Jurkat, Clone E6-1 (cell line): ENCODE measurements at places on chromosomes 12 and 14.

DNA sequence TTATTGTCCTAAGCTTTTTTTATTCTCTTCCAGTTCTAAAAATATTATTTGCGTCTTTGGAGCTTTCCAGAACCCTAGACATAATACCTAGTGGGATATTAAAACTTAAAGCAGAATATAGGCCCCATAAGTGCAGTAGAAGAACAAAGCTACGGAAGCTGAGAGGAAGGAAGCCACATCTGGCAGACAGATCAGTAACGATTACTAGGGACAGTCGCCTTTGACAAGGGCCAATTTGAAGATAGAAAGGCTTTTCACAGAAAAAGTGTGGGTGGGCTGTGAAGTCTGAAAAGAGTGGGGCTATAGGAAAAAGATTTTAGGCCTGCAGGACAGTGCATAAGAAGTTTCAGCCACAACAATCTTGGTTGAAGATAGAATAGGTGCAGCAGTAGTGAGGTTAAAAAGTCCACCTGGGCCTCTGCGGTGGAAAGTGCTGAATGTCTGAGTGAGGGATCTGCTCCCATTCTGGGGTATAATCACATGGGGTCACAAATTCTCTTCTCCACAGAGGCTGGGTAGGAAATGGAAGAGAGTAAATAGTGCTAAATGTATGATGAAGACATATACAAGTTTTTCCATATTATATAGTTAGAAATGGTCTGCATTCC lies 114.5 kb downstream of the CMAS start:
- peak; percentile 69 for DNase-seq

- DNase-seq = no peak
Measured at GRCh38 chr14:73829526-73830431, 21.9 kb upstream of the PTGR2 start.

- no peak for DNase-seq
Measured at GRCh38 chr12:3333583-3333982, 157.4 kb upstream of the PRMT8 start.

GRCh38 chr14:49769171-49769570 lies 1.2 kb downstream of the KLHDC2 start:
- DNase-seq = no peak

GRCh38 chr12:109115758-109116610 lies at the start of gene ACACB:
ACACB (plus strand) TSS chr12:109116587; CDS start chr12:109139406, 22,819 bp downstream.
- peak; percentile 68 for DNase-seq

DNA sequence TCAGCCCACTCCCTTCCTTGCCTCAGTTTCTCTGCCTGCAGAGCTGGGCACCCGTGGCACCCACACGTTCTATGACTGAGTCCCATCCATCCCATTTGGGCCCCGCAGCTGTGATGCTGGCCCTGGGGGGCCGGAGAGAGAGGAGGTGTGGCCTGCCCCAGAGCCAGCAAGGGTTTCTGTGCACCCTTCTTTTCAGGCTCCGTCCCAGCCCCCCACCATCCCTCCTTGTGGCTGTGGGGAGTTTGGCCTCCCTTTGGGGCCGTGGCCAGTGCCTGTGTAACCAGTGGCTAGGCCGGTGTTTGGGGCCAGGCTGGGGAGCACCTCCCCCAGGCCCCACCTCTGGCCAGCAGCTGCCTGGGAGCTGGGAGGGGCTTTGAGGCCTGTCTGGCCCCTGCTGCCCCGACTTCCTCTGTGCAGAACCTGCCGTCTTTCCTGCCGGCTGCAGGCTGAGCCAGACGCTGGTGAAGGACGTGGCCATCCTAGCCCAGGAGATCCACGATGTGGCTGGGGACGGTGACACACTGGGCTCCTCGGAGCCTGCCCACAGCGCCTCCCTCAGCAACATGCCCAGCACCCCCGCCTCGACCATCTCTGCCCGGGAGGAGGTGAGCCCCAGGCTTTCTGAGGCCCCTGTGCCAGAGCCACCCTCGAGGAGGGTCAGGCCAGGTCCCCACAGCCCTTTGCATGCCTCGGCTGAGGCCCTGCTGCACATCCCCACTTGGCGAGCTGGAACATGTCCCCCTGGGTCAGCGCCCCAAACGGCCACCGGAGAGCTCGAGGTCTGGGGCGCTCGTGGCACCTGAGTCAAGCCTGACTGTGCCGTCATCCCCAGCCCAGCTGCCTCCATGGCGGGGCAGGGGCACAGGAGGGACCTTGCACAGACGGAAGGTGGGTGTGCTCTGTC lies 27.7 kb downstream of the CEP170B start:
- no peak for DNase-seq

DNA sequence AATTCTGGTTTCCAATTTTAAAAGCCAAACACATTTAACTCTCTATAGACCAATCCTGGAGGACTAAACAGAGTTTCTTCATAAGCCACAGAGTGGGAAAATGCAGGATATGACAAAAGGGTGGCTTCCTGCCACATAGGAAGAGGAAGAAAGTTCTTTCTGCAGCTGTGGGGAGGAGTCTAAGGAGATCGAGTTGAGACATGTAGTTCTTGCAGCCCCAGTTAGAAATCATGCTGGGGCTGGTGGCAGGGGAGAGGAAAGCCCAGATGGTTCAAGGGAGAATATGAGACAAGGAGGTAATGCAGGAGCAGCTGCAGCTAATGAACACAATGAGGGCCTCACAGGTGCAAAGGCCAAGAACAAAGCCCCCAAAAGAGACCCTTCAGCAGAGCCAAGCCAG lies 85.0 kb upstream of the ARID2 start:
- DNase-seq = peak; percentile 82

DNA sequence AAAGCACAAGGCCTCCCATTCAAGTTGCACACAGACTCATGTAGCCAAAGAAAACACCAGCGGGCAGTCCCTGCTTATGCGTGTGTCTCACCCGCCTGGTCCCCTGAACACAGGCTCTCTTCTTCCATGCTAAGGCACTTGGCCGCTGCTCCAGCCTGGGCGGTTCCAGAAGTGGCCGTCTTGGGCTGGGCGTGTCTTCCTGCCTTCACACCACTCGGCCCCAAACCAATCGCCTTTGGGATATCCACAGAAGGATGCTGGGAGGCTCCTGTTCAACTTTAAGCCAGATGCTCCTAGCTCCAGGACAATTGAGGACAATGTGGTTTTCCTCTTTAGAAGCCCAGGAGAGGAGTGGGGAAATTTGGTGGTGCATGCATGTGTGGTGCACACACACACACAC lies 2.2 kb downstream of the SCARB1 start:
- no peak for DNase-seq

DNA sequence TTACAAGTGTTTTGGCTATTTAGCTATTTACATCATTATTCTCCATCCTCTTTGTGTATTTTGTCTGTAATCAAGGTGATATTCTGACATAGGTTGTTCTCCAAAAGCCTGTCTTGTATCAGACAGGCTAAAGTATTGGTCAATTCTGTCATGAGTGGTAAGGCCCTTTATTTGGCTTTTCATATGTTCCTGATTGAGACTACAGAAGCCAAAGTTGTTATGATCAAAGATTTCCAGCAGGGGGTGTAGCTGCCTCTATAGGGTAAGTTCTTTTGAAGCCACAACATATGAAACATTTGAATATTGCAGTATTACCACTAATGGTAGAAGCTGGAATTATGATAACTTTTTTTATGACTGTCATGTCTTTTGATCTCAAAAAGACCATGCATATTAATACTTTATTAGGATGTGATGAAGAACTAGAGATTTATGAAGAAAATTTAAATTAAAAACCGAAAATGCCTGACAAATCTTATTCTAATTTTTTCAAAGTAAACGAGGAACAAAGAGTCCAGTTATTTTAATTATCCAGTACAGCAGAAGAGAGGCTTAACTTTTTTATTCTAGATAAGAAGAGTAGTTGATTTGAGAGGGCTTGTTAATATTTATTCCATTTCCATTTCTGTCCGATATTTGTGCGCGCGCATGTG lies 3.4 kb upstream of the ARHGAP5 start:
- DNase-seq = peak; percentile 81

DNA sequence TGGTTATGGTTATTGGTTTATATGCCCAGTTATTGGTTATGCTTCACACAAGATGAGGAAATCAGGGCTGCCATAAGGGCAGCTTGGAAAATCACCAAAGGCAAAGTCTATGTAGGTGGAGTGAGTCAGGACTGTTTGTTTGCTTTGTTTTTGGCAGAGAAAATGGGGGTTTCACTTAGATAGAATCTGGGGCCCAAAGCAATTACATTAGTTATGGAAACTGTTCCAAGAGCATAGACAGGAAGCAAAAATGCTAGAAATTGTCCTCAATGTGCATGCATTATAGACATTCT lies 2.2 kb downstream of the VAMP1 start:
- DNase-seq = no peak

GRCh38 chr12:26630546-26631027 lies 202.4 kb downstream of the ITPR2 start:
- no peak for DNase-seq

DNA sequence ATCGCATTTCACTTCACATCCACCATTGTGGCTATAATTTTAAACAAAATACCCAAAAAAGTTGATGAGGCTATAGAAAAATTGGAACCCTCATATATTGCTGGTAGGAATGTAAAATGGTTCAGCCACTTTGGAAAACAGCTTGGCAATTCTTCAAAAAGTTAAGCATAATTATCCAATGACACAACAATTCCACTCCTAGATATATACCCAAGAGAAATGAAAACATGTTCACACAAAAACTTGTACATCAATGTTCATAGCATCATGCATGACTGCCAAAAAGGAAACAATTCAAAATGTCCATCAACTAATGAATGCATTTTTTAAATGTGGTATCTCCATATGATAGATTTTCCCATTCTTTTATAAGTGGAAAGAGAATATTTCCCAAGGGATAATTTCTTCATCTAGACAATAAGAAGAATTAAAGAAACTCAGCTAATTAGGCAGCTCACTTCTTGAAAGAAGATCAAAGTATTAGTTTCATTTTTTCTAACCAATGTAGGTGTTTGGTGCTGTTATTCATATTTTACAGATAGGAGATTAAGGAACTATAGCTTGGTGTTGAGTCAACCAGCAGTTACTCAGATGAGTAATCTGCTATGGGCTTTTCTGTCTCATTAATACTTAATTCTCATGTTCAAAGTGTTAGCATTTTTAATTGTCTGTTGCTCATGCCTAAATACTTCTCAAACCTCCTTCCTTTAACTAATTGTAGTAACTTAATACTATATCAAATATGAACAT lies 32.8 kb downstream of the YEATS4 start:
- no peak for DNase-seq

- no peak for DNase-seq
Measured at GRCh38 chr14:32230181-32230580, 27.1 kb upstream of the RNU6-8 start.

- DNase-seq = no peak
Measured at GRCh38 chr14:56172571-56172971, 54.4 kb downstream of the PELI2 start.

- DNase-seq = no peak
Measured at GRCh38 chr12:132490422-132491137, 629 bp downstream of the FBRSL1 start.

DNA sequence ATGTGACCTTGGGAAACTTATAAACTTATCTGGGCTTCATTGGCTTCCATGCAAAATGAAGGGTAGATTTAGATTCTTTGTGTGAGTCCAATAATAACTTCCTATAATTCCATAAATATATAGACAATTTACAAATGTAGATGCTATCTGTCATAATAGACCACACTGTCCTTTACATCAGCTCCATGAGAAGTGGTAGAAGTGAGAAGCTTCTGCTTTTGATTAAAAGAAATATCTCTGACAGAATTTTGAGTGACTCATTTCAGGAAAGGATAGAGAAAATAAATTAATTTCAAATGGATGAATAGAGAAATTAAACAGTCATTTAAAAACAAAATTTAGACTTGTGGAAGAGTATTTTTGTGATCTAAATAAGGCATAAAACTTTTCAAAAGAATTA lies 329.7 kb upstream of the ATP2B1 start:
- DNase-seq = no peak
